ENCODE measurements at places on chromosomes 3 and 15. TPM values are rescaled to one million over a fixed set of nuclear protein-coding genes. Genes with fewer than 3 reads are reported as not detected.

ROPN1 gene
- not detected for total RNA-seq

TRAT1 gene
- total RNA-seq: not detected

STX19 gene
- 1.4 TPM for total RNA-seq

ANKUB1 gene
- 4.1 TPM for total RNA-seq

LRRIQ4 gene
- total RNA-seq: not detected

CAMK2N2 gene
- under 0.01 TPM for total RNA-seq

PRR20G gene
- total RNA-seq: not detected

SEMA3B gene
- 5.1 TPM for total RNA-seq

CSTA gene
- total RNA-seq: 450 TPM

MORC1 gene
- total RNA-seq: not detected

PPP1R14D gene
- total RNA-seq: not detected

IFRD2 gene
- 171 TPM for total RNA-seq

NAA80 gene
- 2.9 TPM for total RNA-seq

IL1RAP gene
- total RNA-seq: 72.6 TPM

CCDC39 gene
- total RNA-seq: under 0.01 TPM

GOLGA6L7 gene
- total RNA-seq: not detected

Data from nasal cavity respiratory epithelium epithelial cell of viscerocranial mucosa (primary cell).